ENCODE measurements at places on chromosomes 5 and 9.

GRCh38 chr5:73825736-73826135 is 199.7 kb downstream of the ARHGEF28 start:
- DNase-seq = no peak

GRCh38 chr9:38047301-38048251 is 21.5 kb downstream of the SHB start:
- peak; percentile 19 for DNase-seq

DNA sequence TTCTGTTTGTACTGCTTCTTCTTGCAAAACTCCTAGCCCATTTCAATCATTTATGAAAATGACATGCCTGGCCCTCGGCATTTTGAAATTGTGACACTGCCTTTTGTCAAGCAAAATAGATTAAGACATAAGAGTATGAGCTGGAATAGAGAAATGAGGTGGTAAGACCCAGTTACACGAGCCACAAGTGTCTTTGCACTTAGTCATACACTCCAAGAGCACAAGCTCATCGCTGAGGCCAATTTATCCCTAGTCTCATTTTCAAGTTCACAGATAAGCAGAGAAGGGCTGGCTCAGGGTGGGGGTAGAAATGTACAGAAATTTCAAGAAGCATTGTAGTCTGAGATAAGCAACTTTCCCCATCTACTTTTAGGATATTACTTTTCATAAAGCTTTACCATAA is 40.6 kb upstream of the MAP1B start:
- no peak for DNase-seq

- no peak for DNase-seq
These were observed 982.5 kb downstream of the MAT2B start for GRCh38 chr5:164487939-164488338.

- no peak for DNase-seq
These were observed 213.3 kb downstream of the PCSK1 start for GRCh38 chr5:96219580-96220281.

DNA sequence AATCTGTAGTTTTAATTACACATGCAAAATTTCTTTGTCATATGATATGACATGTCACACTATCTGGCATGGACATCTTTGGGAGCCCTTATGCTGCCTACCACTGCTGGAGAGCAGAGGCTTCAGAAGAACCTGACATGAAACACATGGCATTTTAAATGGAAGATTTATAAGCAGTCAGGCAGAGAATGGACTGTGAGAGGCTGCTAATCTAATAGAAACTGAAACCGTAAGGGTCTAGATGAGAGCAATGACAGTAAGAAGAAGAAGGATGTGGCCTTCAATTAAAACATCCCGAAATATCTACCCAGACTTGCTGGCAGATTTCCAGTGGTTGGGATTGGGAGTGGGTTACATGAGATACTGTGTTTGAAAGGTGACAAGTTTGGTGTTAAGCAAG is 149.8 kb downstream of the MACIR start:
- no peak for DNase-seq
